ENCODE measurements at places on chromosomes 12 and 14.

DNA sequence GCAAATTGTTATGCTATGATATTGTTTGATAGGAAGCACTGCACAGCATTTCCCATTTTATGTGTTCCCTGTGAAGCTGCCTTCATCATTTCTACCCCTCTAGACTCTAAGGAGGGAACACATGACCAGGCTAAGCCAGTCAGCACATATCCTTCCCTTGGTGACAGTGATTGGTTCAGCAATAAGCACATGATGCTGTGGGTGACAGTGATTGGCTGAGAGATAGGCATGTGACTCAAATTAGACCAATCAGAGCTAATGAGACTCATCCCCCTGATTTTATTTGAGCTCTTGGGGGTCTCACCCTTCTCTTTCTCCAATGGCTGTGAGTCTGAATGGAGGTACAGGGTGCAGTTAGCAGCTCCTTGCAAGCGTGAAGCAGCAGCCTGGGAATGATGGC, 195.2 kb downstream of the NUAK1 start:
- DNase-seq: no peak

GRCh38 chr14:23861666-23862065, 91.9 kb upstream of the DHRS4 start:
- no peak for DNase-seq

DNA sequence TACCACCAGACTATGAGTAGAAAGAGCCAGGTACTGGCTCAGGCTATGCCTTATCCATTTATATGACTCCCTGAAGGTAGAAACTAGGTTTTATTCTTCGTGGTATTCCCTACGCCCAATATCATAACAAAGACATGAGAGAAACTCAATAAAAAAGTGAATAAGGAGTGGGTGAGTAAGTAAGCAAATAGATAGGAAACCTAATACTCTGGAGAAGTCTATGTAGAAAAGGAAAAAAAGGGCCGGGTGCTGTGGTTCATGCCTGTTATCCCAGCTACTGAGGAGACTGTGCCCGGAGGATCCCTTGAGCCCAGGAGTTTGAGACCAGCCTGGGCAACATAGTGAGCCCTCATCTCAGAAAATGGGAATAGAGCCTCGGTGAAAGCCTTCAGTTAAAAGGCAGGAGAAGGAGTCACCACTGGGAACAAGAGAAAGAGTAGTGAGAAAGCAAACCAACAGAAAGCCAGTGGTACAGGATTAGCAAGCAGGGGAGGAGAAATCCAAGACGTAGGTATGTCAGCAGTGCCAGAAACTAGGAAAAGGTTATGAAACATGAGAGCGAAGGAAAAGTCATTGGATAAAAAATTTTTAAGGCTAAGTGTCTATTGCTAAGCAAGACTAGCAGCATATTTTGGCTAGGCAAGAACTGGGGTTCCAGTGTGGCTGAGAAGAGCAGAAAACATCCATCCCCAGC, 6.0 kb upstream of the OR6J1 start:
- no peak for DNase-seq

- DNase-seq: no peak
These were observed 291.4 kb downstream of the PCNX1 start for GRCh38 chr14:71198687-71199086.

DNA sequence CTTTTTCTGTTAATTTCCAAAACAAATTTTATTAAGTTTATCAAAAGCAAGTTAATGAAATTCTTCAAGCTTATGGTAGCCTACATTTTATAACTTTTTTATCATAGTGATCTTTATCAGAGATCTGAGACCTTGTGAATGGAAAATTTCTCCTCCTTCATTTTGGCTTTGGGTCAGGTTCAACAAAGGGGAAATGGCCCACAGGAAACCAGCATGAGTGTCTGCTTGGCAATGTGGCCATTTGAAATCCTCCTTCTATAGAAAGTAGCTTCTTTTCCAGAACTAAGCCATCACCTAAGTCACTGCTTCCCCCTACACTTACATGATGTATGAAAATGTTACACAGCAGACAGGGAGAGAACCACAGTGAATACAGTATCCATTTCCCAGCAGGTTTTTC, 1.6 kb downstream of the RHOJ start:
- no peak for DNase-seq

Measured in activated gamma-delta T cell treated with Interleukin-2 at 50 U/mL for 16 hours (primary cell).